ENCODE measurements at places on chromosomes 2 and 18. TPM values are rescaled to one million over a fixed set of nuclear protein-coding genes. Genes with fewer than 3 reads are reported as not detected.
A peak's percentile ranks its signal among the peaks of the same experiment; 100 is the strongest.

DNA sequence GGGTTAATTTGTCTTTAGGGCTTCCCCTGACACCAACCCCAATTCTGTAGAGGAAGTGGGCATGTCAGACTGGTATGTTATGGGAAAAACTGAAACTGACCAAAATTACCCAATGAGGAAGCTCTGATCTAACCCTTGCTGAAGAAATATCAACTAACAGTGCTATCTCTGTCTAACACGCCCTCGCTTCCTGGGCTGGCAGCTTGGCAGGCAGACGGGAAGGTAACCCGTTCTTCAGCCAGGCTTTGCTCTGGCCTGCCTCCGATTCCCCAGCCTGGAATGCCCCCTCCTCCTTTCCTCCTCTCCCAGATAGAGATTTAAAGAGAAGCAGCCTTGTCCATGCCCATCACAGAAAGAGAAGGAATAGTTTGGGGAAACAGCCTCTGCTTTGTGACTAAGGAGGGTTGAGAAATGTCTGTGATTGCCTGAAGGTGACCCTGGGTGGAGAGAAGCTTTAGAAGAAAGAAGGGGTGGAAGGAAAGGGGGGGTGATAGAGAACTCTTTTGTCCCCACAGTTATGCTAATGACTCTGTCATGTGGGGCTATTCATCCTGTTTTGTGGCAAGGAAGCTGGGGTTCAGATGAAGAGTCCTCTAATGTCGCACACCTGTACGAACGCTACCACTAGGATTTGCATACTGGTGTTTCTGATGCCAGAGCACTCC, 15.4 kb downstream of the HK2 start:
- peaks cover 4% of the 10 kb centered on the region for H3K36me3 ChIP-seq
- peak; percentile 69 for DNase-seq
- H3K27me3 ChIP-seq: no peaks in the 10 kb centered on the region

DNA sequence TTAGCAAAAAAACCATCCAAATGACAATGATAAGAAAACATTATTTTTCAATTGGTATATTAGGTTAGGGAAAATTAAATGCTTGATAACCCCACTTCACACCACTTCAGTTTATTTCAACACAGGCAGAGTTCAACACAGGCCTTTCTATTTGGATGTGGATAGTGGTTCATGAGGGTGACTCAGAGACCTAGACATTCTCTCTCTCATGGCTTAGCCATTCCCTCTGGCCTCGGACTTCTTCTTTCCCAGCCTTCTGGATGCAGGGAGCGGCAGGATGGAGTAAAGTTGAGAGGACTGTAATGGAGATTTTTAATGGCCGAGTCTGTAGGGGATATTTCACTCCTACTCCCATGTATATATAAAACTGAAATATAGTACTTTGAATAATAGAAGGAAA, 109.7 kb downstream of the CTNNA2 start:
- no peaks in the 10 kb centered on the region for H3K4me1 ChIP-seq
- DNase-seq: no peak
- H3K36me3 ChIP-seq: no peaks in the 10 kb centered on the region
- no peaks in the 10 kb centered on the region for H3K27me3 ChIP-seq
- no peak overlapping the region for H3K4me3 ChIP-seq

GRCh38 chr2:236840215-236840614, 245.5 kb upstream of the COPS8 start:
- H3K4me3 ChIP-seq: no peak overlapping the region
- no peaks in the 10 kb centered on the region for H3K4me1 ChIP-seq
- H3K27me3 ChIP-seq: peaks cover 3% of the 10 kb centered on the region
- no peak for DNase-seq

DNA sequence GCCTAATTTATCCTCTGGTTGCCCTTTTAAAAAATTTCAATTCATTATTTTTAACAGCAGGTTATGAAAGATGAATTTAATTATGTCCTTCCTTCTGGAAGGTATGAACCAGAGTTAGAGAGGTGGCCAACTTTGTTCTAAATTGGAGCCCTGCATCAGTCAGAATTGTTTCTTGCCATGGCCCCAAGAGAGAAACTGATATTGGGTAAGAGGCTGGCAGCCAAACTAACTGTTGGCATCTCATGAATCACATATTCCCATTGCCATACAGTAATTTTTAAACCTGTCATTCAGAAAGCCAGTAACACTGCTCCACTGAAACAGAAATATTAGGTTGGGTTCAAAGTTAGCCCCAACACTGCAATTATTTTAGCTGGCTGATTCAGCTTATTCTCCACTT, 67.4 kb downstream of the SMAD2 start:
- H3K4me1 ChIP-seq: peaks cover 3% of the 10 kb centered on the region
- H3K4me3 ChIP-seq: no peak overlapping the region
- DNase-seq: no peak

GRCh38 chr2:515441-516127, 161.6 kb downstream of the TMEM18 start:
- H3K36me3 ChIP-seq: no peaks in the 10 kb centered on the region
- no peaks in the 10 kb centered on the region for H3K4me1 ChIP-seq
- DNase-seq: no peak
- H3K27ac ChIP-seq: no peak overlapping the region
- peaks cover 10% of the 10 kb centered on the region for H3K27me3 ChIP-seq

GRCh38 chr18:46842583-46842982, 74.7 kb downstream of the PIAS2 start:
- DNase-seq: no peak
- no peaks in the 10 kb centered on the region for H3K27me3 ChIP-seq
- no peaks in the 10 kb centered on the region for H3K4me1 ChIP-seq
- H3K27ac ChIP-seq: no peak overlapping the region

GRCh38 chr18:57833441-57834101, 30.5 kb upstream of the ATP8B1 start:
- H3K36me3 ChIP-seq: peaks cover 43% of the 10 kb centered on the region
- peak overlapping the region; percentile 80 for H3K27ac ChIP-seq
- H3K27me3 ChIP-seq: peaks cover 30% of the 10 kb centered on the region

GRCh38 chr18:63301434-63301833, 18.1 kb downstream of the BCL2 start:
- peak overlapping the region; percentile 92 for H3K27ac ChIP-seq
- no peaks in the 10 kb centered on the region for H3K27me3 ChIP-seq
- no peak for DNase-seq
- peak overlapping the region; percentile 64 for H3K4me3 ChIP-seq
- peaks cover 74% of the 10 kb centered on the region for H3K36me3 ChIP-seq

- H3K36me3 ChIP-seq: no peaks in the 10 kb centered on the region
- no peak for DNase-seq
- no peak overlapping the region for H3K4me3 ChIP-seq
- H3K27me3 ChIP-seq: peaks cover 7% of the 10 kb centered on the region
- no peak overlapping the region for H3K27ac ChIP-seq
Measured at GRCh38 chr2:37499113-37499512, 154.7 kb downstream of the QPCT start.

DNA sequence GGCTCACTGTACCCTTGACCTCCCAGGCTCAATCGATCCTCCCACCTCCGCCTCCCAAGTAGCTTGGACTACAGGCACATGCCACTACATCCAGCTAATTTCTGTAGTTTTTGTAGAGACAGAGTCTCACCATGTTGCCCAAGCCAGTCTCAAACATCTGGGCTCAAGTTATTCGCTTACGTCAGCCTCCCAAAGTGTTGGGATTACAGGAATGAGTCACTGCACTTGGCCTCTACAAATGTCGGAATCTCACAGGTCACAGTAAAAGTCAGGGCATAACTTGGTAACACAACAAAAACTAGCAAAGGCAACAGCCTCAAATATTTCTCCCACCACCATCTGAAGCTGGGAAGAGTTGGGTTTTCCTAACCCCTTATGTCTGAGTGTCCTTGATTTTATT, 25.3 kb downstream of the SCG2 start:
- no peaks in the 10 kb centered on the region for H3K4me1 ChIP-seq
- DNase-seq: no peak
- H3K27ac ChIP-seq: no peak overlapping the region
- H3K27me3 ChIP-seq: no peaks in the 10 kb centered on the region

GRCh38 chr2:158912112-158912511, 56.3 kb upstream of the TANC1 start:
- no peaks in the 10 kb centered on the region for H3K36me3 ChIP-seq
- DNase-seq: no peak

DNA sequence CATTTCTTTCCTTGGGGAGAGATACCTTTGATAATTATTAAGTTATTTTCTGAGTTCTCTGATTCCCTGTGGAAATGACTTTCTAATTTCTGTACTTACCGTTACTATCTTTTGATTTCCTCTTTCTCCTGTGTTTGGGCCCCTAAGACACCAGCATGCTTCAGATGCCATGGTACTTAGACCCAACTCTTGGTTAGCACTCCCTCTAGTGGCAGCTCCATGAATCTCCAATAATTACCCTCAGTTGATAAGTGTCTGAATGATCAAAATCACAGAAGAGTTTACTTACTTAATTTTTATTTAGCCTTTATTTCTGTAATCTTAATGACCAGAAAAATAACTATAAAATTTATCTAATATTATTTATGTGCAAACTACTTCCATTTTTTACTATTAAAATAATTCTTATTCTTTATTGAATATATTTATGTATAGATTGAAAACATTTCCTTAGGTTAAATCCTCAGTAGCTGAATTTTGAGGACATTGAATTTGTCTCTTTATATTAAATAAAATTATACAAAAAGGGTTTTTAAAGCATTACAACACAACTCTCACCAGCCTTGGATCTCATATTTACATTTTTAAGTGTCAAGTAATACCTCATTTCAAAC, 300.4 kb downstream of the KCNS3 start:
- no peak overlapping the region for H3K27ac ChIP-seq
- no peak overlapping the region for H3K4me3 ChIP-seq
- H3K27me3 ChIP-seq: peaks cover 3% of the 10 kb centered on the region
- H3K36me3 ChIP-seq: no peaks in the 10 kb centered on the region
- no peaks in the 10 kb centered on the region for H3K4me1 ChIP-seq

Gene C2orf80
- not detected for total RNA-seq

Gene RAB6D
- not detected for total RNA-seq

Gene BOLL
- not detected for total RNA-seq

All from activated CD8-positive, alpha-beta memory T cell treated with anti-CD3 and anti-CD28 coated beads, Interleukin-2, amount 10 ng/mL, durations not matched to agents 7 days and 5 days (primary cell).